ENCODE measurements at places on chromosomes 2 and 18. TPM values are rescaled to one million over a fixed set of nuclear protein-coding genes. Genes with fewer than 3 reads are reported as not detected.

KYNU gene
- total RNA-seq: 1.3 TPM

PLGLB1 gene
- total RNA-seq: 2.7 TPM

DNA sequence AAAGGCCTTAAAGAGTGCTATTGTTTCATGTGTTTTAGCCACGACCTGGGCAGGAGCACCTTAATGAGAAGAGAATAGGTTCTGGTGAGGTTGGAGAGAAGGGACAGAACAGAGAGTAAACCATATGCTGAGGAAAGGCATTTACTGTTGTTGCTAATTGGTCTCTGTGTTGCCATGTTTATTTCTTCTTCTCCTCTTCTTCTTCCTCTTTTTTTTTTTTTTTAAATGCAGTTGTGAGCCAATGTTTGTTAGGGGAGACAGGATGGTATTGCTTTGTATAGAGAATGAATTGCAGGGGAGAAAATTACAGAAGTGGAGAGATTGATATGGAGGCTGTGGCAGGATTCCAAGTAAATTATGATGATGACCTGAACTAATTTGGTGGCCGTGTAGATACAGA is 2.6 kb downstream of the SCN9A start:
- DNase-seq: no peak

TMEFF2 gene
- total RNA-seq: 0.19 TPM
